Thymus (tissue), 14 donors: ENCODE measurements at places on chromosomes 4 and X. TPM values are rescaled to one million over a fixed set of nuclear protein-coding genes. Genes with fewer than 3 reads are reported as not detected.

ADH1C gene
- 3.3 TPM for polyA plus RNA-seq

DNA sequence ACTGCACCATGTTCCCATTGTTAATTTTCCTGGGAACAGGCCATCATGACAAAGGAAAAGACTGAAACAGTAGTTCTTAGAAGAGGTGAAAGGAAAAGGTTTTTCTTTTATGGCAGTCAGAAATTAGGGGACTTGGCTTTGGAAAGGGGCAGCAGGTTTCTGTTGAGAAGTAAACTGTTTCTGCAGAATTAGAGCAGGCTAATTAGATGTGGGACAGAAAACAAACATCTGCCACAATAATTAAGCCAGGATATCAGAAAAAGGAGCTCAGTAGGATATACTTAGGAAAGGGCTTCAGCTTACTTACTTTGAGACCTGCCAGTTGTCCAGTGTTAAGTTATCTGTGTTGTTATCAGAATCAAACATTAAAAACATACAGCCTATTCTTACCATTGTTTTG lies 36.7 kb upstream of the STPG2 start:
- no peak for DNase-seq

DNA sequence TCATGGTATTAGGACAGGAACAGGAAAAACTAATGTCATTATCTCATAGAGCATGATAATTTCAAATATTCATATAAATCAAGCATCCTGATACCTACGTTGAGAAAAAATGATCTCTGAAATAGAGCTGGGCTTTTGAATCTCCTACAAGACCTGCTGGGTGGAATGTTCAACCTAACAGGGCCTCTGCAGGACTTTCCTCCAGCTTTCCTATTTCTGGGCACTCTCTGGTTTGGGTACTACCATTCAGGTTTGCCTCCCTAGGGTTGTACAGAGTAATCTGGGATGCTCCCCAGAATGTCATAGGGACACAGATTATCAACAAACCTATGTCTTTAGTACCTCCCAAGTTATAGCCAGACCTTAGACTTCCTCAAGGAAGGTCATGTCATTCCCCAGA lies 108.9 kb downstream of the CDS1 start:
- no peak for DNase-seq

- DNase-seq, result no peak
Measured at GRCh38 chr4:183249854-183250253, 70.2 kb downstream of the CLDN22 start.

DNA sequence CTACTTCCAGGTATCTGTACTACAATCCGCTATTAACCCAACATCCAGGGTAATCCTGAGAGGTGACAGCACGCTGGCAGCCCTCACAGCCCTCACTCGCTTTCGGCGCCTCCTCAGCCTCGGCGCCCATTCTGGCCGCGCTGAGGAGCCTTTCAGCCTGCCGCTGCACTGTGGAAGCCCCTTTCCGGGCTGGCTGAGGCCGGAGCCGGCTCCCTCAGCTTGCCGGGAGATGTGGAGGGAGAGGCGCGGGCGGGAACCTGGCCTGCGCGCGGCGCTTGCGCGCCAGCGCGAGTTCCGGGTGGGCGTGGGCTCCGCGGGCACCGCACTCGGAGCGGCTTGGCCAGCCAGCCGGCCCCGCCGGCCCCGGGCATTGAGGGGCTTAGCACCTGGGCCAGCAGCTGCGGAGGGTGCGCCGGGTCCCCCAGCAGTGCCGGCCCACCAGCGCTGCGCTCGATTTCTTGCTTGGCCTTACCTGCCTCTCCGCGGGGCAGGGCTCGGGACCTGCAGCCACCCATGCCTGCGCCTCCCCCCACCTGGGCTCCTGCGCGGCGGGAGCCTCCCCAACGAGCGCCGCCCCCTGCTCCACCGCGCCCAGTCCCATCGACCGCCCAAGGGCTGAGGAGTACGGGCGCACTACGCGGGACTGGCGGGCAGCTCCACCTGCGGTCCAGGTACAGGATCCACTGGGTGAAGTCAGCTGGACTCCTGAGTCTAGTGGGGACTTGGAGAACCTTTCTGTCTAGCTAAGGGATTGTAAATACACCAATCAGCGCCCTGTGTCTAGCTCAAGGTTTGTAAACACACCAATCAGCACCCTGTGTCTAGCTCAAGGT lies 87.3 kb downstream of the PRSS12 start:
- no peak for DNase-seq

DNA sequence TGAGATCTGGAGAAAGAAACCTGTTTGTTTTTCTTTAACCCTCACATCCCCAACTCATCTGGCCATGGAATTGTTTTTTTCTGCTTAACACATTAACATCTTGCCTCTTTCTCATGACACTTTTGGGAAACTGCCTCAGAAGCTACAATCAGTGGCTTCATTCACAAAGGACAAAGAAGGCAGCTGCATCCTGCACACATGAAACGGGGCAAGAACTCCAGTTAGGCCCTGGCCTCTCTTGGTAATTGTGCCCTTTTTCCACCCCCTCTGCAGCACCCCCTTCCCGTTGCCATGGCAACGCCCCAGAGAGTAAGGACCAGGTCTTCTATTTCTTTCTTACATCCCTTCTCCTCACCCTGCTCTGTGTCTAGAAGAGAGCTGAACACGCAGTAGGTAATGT lies 103.4 kb downstream of the PDGFRA start:
- DNase-seq, result no peak

- no peak for DNase-seq
Measured at GRCh38 chr4:48727666-48728459, 52.2 kb downstream of the FRYL start.
